ENCODE measurements at places on chromosomes 3 and 15. TPM values are rescaled to one million over a fixed set of nuclear protein-coding genes. Genes with fewer than 3 reads are reported as not detected.
A peak's percentile ranks its signal among the peaks of the same experiment; 100 is the strongest.

GRCh38 chr3:112931736-112932521 is 43.0 kb downstream of the CD200R1 start:
- H3K36me3 ChIP-seq: no peaks in the 10 kb centered on the region
- H3K4me1 ChIP-seq: no peaks in the 10 kb centered on the region
- DNase-seq: peak; percentile 59
- H3K27me3 ChIP-seq: no peaks in the 10 kb centered on the region
- H3K4me3 ChIP-seq: no peak overlapping the region

The FANCD2OS gene
- total RNA-seq: not detected

- no peaks in the 10 kb centered on the region for H3K27me3 ChIP-seq
- no peak overlapping the region for H3K27ac ChIP-seq
- no peaks in the 10 kb centered on the region for H3K4me1 ChIP-seq
- no peak overlapping the region for H3K4me3 ChIP-seq
- no peaks in the 10 kb centered on the region for H3K36me3 ChIP-seq
- no peak for DNase-seq
These were observed 17.3 kb downstream of the LTF start for GRCh38 chr3:46447228-46447985.

The CHRFAM7A gene
- 0.68 TPM for total RNA-seq

DNA sequence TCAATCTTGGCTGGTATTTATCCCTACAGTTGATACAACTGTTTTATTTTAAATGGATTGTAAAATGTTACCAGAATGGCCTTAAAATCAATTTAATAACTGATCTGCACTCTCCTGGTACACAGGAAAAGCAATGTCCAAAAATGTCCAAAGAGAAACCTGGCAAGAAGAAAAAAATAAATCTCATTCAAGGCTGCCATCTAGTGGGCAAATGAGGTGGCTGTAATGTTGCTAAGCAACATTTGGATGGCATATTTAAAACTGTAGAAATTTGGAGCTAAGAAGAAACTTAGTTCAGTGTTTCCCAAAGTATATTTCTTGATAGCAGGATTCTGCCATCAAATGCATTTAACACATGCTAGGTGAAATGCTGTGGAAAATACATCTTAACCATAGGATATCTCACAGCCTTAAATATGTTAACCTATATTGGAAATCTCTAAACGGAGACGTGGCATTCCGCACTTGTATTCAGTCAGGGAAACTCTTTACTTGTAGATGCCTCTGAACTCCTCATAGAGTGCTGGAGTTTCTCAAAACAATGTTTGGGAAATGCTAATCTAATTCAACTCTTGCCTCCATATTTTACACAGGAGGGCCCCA is 216.8 kb downstream of the ERC2 start:
- H3K27me3 ChIP-seq: no peaks in the 10 kb centered on the region
- H3K27ac ChIP-seq: no peak overlapping the region
- no peak for DNase-seq

The CXCR6 gene
- 0.95 TPM for total RNA-seq

DNA sequence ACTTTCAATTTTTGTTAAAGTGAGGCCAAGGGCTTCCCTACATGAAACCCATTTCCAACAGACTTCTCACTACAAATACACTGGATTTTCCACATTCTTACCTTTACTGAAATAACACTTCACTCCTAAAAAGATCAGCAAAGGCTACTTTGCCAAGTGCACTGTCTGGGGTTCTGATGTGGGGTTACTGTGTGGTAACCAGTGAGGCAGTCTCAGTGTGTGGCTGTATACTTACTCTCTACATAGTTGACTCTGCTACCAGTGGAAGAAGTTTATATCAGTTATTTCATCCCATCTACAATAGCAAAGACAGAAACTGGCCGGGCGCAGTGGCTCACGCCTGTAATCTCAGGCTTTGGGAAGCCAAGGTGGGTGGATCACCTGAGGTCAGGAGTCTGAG is 5.6 kb downstream of the WDR82 start:
- H3K36me3 ChIP-seq: peaks cover 17% of the 10 kb centered on the region
- no peak overlapping the region for H3K4me3 ChIP-seq
- no peak for DNase-seq

DNA sequence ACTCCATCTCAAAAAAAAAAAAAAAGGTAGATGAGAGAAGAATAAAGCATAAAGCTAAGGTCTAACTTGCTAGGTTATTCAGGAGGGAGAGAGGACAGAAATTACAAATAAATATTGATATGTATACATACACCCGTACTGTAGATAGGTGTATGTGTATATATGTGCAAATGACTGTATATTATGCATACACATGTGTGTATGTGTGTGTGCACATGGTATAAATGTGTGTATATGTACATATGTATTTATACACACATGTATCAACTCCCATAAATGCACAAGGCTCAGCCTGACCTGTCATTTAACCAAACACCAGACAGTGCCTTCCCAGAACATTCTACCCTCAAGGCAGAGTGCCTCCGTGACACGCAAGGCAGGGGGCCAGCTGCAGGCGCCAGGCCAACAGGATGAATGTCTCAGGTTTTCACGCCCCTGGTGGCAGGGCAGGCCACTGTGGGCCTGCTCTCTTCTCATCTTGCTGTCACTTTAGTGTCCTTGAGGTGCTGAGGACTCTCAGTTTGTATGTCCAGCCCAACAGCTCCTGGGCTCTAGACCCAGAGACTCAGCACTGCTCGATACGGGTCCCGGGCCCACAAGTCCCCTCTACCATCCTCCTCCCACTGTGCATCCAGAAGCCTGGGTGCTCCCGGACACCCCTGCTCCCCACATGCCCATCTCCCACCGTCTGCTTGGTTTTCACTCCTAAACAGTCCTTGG is 40.4 kb downstream of the TM2D3 start:
- no peak for DNase-seq
- no peaks in the 10 kb centered on the region for H3K27me3 ChIP-seq
- peaks cover 26% of the 10 kb centered on the region for H3K4me1 ChIP-seq
- H3K4me3 ChIP-seq: no peak overlapping the region

GRCh38 chr3:114401346-114401745 is 107.5 kb downstream of the TIGIT start:
- no peaks in the 10 kb centered on the region for H3K4me1 ChIP-seq
- no peaks in the 10 kb centered on the region for H3K27me3 ChIP-seq
- peak overlapping the region; percentile 45 for H3K27ac ChIP-seq
- DNase-seq: no peak

DNA sequence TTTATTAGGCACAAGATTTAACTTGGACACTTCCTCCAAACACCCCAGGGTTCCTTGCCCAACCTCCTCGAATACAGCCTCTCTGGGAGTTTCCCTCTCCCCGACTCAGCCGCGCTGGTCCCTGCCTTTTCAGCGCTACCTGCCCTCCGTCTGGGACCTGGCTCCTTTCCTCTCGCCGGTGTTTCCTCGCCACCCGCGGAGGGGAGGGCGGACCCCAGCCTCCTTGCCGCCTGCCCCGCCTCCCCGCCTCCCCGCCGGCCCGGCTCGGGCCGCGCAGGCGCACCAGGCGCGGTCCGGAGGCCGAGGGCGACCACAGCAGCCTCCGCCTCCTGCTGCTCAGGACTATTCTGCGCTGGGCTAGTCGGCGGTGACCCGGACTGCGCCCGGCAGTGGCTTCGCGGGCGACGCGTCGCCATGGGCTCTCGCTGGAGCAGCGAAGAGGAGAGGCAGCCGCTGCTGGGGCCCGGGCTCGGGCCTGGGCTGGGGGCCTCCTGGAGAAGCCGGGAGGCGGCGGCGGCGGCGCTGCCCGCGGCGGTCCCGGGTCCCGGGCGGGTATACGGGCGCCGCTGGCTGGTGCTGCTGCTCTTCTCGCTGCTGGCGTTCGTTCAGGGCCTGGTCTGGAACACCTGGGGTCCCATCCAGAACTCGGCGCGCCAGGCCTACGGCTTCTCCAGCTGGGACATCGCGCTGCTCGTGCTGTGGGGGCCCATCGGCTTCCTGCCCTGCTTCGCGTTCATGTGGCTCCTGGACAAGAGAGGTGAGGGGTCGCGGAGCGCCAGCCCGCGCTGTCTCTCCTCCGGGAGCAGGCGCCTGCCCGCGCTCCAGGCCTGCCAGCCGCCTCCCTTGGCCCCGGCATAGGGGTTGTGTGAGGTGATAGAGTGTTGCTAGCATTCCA is at the start of gene SLC49A4:
SLC49A4 (plus strand) TSS at position 291 of the 895 bp plus-strand sequence; CDS start at position 415, 124 bp downstream.
- H3K4me1 ChIP-seq: peaks cover 30% of the 10 kb centered on the region
- no peaks in the 10 kb centered on the region for H3K27me3 ChIP-seq
- H3K36me3 ChIP-seq: no peaks in the 10 kb centered on the region
- H3K4me3 ChIP-seq: peak within 1 kb of the TSS; percentile 94

DNA sequence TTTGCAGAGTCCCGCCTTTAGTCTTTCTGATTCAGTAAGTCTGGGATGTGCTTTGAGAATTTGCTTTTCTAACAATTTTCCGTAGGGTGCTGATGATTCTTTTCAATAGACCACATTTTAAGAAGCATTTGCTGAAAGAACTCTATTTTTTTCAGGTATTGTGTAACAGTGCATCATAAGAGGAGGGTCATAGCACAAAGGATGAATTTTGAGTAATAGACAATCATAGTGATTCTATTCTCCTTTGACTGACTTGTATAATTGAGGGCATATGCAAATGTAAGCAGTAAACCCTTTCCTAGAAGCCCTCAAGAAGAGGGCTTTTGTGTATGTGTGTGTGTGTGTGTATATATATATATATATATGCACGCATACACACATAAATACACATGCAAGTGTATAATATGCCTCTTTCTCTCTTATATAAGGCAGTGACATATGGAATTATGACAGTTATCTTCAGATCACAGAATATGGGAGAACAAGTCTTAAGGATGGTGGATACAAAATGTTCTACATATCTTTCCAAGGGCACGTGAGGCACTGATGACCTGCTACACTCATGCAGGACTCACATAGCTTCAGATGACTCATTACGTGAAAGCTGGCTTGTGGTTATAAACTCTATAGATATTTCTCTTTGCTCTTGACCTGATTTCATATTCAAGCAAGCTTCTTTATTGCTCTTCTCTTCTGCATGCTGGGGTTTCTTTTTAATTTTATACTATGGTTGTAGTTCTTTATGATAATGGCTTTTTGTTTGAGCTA is 6.5 kb upstream of the PLSCR1 start:
- H3K36me3 ChIP-seq: no peaks in the 10 kb centered on the region
- no peaks in the 10 kb centered on the region for H3K27me3 ChIP-seq
- H3K4me1 ChIP-seq: no peaks in the 10 kb centered on the region
- no peak overlapping the region for H3K4me3 ChIP-seq
- DNase-seq: no peak
- H3K27ac ChIP-seq: no peak overlapping the region

The PP2D1 gene
- not detected for total RNA-seq

DNA sequence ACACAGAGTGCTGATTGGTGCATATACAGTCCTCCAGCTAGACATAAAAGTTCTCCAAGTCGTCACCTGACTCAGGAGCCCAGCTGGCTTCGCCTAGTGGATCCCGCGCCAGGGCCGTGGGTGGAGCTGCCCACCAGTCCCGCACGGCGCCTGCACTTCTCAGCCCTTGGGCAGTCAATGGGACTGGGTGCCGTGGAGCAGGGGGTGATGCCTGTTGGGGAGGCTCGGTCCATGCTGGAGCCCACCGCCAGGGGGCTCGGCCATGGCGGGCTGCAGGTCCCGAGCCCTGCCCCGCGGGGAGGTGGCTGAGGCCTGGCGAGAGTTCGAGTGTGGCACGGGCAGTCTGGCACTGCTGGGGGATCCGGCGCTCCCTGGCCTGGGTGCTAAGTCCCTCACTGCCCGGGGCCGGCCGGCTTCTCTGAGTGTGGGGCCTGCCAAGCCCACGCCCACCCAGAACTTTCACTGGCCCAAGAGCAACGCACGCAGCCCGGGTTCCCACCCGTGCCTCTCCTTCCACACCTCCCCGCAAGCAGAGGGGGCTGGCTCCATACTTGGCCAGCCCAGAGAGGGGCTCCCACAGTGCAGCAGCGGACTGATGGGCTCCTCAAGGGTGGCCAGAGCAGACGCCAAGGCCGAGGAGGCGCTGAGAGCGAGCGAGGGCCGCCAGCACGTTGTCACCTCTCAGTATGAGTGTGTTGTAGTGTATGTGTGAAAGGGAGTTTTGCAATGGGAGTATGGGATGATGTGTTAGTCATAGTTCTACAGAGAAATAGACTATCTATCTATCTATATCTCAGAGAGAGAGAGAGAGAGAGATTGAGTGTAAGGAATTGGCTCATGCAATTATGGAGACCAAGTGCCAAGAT is 69.0 kb downstream of the UBE2E2 start:
- no peaks in the 10 kb centered on the region for H3K4me1 ChIP-seq
- H3K36me3 ChIP-seq: no peaks in the 10 kb centered on the region
- no peak overlapping the region for H3K4me3 ChIP-seq
- H3K27ac ChIP-seq: no peak overlapping the region
- no peak for DNase-seq

- H3K36me3 ChIP-seq: no peaks in the 10 kb centered on the region
- H3K27ac ChIP-seq: no peak overlapping the region
- no peak overlapping the region for H3K4me3 ChIP-seq
- no peaks in the 10 kb centered on the region for H3K4me1 ChIP-seq
These were observed 37.0 kb downstream of the HDGFL3 start for GRCh38 chr15:83170474-83171165.

The MINDY2 gene
- total RNA-seq: 24.3 TPM

The DZIP1L gene
- total RNA-seq: 22.4 TPM

GRCh38 chr3:54173371-54173770 is 51.0 kb downstream of the CACNA2D3 start:
- H3K4me3 ChIP-seq: no peak overlapping the region
- H3K4me1 ChIP-seq: no peaks in the 10 kb centered on the region
- H3K27me3 ChIP-seq: no peaks in the 10 kb centered on the region
- H3K36me3 ChIP-seq: no peaks in the 10 kb centered on the region
- H3K27ac ChIP-seq: no peak overlapping the region
